ENCODE measurements at places on chromosomes 1 and 21. TPM values are rescaled to one million over a fixed set of nuclear protein-coding genes. Genes with fewer than 3 reads are reported as not detected.

DDI2 gene
- total RNA-seq, result 31.1 TPM

CLCA4 gene
- total RNA-seq, result not detected

GRCh38 chr1:2411801-2412394, 466 bp downstream of the PEX10 start:
- no peak for DNase-seq

CCDC24 gene
- total RNA-seq, result 1.3 TPM

- no peak for DNase-seq
Observed at GRCh38 chr1:28028873-28029654, 59.3 kb downstream of the EYA3 start.

- no peak for DNase-seq
Observed at GRCh38 chr1:54462597-54463258, 56.5 kb upstream of the SSBP3 start.

FOXO6 gene
- 0.31 TPM for total RNA-seq

LINGO4 gene
- total RNA-seq, result 0.16 TPM

- DNase-seq, result no peak
Observed at GRCh38 chr21:25759573-25759972, 24.8 kb downstream of the GABPA start.

DNA sequence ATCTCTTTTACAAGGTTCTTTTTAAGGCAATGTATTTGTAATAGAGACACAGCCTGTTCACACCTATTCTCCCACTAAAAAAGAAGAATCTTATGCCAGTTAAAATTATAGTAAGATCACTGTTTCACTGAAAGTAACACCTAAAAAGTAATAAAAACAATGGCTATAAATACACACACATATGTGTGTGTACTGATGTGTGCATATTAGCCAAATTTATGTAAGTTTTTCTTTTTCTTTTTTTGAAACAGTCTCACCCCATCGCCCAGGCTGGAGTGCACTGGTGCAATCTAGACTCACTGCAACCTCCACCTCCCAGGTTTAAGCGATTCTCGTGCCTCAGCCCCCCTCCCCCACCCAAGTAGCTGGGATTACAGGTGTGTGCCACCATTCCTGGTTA, 56.8 kb upstream of the SLC30A10 start:
- DNase-seq, result no peak

- DNase-seq, result no peak
Observed at GRCh38 chr1:39378377-39378776, 113.1 kb upstream of the BMP8A start.

- no peak for DNase-seq
Observed at GRCh38 chr1:200448034-200448762, 38.4 kb upstream of the ZNF281 start.

PYHIN1 gene
- total RNA-seq, result 12.5 TPM

DNA sequence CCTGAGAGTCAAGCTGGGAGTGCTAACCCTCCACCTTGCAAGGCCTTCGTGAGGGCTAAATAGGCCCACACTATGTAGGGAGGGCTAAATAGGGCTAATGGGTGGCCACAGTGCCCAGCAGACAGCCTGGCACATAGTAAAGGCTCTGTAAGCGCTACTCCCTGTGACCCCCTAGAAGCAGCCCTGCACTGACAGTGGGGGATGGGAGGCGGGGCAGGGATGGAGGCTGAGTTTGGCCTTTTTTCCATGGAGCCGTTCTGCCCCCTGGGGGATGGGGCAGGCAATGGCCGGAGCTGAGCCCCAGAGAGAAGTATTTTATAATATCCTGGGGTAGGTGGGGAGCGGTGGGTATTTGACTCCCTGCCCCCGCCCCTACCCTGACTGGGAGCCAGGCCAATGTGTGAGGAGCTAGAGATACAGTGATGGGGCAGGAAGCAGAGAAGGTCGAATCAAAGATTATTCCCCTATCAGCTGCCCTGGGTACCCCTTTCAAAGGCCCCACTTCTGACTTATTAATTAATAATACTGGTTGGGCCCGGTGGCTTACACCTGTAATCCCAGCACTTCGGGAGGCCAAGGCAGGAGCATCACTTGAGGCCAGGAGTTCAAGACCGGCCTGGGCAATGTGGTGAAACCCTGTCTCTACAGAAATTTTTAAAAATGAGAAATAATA, 42.3 kb downstream of the LACTBL1 start:
- DNase-seq, result peak; percentile 31

GRCh38 chr21:17468698-17469097, 44.1 kb upstream of the CXADR start:
- no peak for DNase-seq

GRCh38 chr21:23684431-23684830, 1922.8 kb downstream of the MRPL39 start:
- DNase-seq, result no peak

CAPZA1 gene
- 280 TPM for total RNA-seq

MLLT11 gene
- 5.7 TPM for total RNA-seq

GRCh38 chr1:33850481-33850880, 13.4 kb upstream of the HMGB4 start:
- no peak for DNase-seq

DNA sequence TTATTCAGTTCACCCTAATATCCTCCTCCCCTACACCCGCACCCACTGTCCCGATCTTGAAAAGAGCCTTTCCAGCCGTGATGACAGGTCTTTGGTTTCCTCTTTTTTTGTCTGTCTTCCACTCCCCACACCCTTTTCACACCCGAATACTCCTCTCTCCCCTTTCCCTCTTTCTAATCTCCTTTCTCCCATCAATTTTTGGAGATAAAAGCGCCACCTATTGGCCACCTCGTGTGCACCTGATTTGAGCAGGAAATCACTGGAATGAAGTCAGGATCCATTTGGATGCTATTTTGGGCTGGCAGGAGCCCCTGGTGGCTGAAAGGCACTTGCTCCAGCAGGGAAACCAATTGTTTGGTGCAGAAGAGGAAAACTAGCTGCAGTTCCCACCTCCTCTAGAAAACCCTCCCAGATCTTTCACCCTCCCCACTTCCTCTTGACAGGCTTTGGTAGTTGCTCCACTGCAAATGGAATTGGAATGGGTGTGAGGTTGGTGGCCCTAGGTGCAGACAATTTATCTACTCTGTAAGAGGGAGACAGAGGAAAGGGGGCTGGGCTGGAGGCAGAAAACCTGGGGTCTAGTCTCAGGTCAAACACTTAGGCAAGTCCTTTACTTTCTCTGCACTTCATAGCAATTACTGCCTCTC, 8.4 kb downstream of the FOXE3 start:
- DNase-seq, result no peak

NECTIN4 gene
- not detected for total RNA-seq

GRCh38 chr1:101259744-101260148, 22.9 kb downstream of the S1PR1 start:
- DNase-seq, result no peak

- no peak for DNase-seq
Observed at GRCh38 chr1:11142618-11143391, 43.1 kb upstream of the EXOSC10 start.

- DNase-seq, result no peak
Observed at GRCh38 chr1:65564493-65564892, 144.0 kb downstream of the LEPR start.

DNA sequence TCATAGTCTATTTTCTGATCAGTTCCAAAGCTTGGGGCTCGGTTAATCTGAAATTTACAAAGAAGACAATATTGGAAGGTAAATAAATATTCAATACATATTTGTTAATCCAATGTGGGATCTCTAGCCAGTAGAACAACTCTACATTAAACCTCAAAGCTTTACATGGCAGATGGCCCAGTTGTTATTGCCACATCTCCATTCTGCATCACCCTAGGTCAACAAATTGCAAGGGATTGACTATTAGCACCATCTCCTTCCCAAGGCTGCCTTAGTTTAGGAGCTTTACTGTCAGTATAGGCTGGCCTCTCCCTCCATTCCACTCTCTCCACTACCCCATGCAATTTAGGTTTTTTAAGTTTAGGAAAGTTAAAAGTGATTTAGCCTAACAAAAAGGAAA, 69.7 kb downstream of the TTLL7 start:
- DNase-seq, result no peak

- no peak for DNase-seq
Observed at GRCh38 chr1:3440711-3441409, 13.6 kb upstream of the ARHGEF16 start.

CORT gene
- 0.95 TPM for total RNA-seq

FCN3 gene
- total RNA-seq, result not detected

DNA sequence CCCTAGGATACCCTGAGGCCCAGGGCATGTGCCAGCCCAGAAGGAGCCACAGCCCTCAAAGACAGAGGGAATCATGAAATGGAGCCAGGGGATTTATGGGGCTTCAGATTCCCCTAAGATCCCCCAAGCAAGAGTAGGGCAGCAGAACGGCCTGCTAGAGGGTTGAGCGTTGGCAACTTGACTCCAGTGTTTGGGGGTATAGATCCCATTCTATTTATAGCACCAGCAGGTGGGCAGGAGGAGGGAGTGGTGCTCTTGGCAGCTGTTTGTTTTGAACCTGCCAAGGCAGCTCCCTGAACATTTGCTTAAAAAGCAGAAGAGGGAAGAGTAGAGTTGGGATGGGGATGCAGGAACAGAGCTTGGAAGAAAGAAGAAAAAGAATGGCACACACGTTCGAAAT, 33.7 kb downstream of the GLUL start:
- no peak for DNase-seq

ADORA1 gene
- total RNA-seq, result not detected

DNA sequence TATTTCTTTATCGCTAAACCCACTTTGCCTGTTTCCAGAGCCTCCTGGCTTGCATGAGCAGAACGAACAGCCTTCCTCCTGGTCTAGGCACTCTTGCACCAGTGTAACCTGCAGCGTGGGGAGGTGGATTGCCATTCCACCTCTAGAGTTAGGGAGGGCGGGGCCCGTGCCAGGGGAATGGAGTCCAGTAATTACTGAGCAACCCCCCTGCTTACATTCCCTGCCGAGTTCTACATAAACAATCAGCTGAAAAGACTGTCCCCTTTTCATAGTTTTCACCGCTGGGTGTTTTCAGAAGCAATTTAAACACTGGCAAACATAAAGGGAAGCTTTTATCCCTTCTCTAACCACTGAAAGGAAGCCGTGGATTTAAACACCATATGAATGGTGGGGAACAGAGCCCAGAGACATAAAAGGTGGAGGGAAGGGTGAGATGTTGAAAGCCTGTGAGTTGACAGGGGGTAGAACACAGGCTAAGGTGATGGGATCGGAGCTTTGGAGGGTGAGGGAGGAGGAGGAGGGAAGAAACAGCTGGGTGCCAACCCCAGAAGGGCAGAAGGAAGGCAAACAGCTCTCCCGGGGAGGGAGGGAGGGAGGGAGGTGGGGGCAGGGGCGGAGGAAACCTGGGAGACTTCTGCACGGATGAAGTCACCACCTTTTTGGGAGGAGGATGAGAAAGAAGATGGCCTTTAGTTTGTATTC, 68.0 kb upstream of the WDR26 start:
- no peak for DNase-seq

- DNase-seq, result no peak
Observed at GRCh38 chr21:26194326-26194725, 23.8 kb upstream of the APP start.

- DNase-seq, result no peak
Observed at GRCh38 chr1:59767119-59767518, 47.6 kb upstream of the HOOK1 start.

DNA sequence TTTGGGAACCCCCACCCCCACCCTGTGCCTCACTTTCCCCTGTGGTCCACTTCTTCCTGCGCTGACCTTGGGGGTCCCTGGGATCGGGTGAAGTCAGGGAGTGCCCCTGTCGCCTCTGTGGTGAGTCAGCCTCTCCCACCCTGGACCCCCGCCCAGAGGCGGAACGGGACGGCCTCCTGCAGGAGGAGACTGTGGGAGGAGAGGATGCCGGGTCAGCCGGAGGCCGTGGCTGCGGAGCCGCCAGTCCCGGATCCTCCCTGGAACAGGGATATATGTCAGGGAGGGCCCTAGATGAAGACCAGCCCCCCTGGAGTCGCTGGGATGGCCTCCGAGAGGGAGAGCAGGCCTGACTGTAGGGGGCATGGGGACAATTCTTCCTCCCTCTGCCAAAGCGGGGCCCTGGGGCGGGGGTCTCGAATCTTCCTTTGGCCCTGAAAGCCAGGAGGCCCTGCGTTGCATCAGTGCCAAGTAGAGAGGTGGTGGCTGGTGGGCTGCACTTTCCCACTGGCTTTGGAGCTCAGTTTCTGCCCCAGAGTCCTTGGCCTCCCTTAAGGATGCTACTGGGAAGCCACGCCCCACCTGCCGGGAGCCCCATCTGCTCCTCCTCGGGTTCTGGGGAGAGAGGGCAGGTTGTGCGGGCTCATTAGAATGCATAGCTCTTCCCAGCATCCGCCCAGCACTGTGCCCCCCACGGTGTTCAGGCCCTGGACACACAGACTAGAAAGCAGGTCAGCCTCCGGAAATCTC, 930 bp downstream of the ARHGEF10L start:
- no peak for DNase-seq

GRCh38 chr1:32172621-32173245, 6.7 kb upstream of the TXLNA start:
- DNase-seq, result no peak
